NCI-H2107 (cell line): ENCODE measurements at places on chromosomes 2 and 18.

GRCh38 chr2:228735697-228736096 is 535.4 kb downstream of the PID1 start:
- DNase-seq = no peak

- no peak for DNase-seq
Measured at GRCh38 chr2:232393556-232393955, 13.1 kb upstream of the ALPG start.

DNA sequence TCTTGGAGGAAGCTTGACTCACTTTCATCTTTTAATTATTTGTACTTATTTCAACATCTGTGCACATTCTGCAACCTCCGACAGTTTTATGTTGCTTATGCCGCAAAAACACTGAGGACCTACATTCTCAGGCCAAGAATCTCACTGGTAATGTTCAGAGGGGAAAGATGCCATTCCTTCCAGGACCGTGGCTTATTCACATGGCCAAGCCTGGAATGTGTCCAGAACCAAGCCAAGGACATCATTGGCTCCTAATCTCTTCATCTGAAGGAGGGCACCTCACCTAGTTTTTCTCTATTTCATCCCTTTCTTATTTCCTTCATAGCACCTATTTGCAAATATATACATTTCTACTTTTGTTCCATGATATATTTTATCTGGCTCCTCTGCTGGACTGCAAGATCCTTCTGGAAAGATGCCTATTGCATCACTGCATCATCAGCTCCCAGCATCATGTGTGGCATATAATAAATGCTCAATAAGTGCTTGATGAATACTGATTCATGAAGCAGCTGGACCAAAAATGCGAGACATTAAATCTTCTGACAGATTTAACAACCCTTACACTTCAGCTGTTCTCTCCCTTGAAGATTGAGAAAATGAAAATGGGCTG is 377.1 kb downstream of the TNS1 start:
- DNase-seq = no peak

GRCh38 chr18:51107598-51108305 is 77.7 kb downstream of the SMAD4 start:
- no peak for DNase-seq

DNA sequence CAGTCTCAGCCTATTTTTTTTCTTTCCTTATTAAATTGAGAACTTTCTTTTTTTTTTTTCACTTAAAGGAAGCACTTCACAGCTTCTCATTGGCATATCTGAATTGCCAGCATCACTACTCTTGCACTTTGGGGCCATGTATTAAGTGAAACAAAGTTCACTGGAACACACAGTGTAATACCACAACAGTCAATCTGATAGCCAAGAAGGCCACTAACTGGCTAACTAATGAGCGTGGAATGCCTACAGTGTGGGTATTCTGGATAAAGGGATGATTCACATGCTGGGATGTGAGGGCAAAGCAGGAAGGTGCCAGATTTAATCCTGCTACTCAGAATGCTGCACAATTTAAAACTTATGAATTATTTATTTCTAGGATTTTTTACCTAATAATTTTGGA is 11.7 kb upstream of the C18orf63 start:
- DNase-seq = no peak

DNA sequence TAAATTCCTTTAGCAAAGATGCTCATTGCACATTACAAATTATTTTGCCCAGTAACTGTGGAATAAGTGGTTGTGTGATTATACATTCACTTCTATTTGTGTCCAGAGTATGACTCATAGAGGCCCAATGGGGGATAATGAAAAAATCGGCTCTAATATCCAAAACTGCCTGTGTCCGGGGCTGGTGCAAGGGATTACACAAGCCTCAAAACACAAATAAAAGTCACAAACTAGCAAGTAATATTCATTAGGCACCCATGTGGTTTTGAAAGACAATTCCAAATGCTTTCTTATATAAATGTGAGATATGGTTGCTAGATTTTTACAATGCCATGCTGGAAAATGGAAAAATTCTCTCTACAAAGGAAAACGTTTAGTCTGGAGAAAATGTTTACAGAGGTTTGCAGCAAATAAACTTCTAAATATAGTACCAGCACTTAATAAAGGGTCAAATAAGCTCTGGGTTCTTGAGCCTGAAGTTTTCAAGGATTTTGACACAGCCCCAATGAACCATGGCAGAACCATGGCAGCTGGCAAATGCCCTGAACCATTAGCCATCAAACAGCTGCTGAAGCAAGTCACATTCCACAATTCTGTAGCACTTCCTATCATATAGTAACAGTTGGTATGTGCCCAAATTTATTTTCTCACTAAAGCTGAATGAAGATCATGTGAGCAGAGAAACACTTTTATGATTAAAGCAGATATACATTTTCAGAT is 40.5 kb downstream of the IRS1 start:
- no peak for DNase-seq

DNA sequence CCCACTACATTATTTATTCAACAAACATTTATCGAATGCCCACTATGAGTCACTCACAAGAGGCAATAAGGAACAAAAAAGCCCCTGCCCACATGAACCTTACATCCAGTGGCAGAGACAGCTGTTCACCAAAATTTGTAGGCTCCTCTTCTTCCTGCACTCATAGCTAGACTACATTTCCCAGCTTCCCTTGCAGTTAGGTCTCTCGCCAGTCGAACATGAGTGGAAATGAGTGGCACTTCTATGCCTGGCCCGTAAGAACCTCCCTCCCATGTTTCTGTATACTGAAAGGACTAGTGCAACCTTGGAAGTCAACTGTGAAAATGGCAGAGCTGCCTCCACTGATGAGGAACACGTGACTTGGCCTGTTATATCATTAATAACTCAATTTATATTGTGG is 19.4 kb upstream of the NCOA1 start:
- no peak for DNase-seq

GRCh38 chr2:211930331-211930730 is 608.3 kb downstream of the ERBB4 start:
- DNase-seq = no peak

- no peak for DNase-seq
Measured at GRCh38 chr2:204529795-204530463, 15.3 kb upstream of the PARD3B start.

DNA sequence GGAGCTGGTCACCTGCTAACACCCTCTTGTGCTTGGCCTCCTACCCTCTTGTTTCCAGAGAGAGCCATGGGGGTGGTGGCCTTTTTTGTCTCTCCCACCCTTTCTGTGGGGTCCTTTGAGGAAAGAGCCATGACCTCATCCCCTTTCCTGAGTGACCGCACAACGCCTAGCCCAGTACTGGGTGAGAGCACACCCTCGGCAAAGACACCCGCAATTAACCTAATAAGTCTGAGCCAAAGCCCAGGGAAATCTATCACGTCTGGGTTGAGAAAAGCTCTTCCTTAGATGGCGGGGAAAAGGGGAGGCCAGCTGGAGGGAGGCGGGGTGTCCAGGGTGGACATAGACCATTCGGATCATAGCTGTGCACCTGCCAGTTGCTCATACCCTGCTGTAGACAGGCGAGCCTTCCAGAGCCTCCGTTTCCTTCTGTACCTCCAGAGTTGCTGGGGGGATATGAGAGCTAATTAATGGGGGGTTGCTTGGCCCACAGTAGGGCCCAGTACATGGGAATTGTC is 93.7 kb upstream of the MCFD2 start:
- DNase-seq = no peak

DNA sequence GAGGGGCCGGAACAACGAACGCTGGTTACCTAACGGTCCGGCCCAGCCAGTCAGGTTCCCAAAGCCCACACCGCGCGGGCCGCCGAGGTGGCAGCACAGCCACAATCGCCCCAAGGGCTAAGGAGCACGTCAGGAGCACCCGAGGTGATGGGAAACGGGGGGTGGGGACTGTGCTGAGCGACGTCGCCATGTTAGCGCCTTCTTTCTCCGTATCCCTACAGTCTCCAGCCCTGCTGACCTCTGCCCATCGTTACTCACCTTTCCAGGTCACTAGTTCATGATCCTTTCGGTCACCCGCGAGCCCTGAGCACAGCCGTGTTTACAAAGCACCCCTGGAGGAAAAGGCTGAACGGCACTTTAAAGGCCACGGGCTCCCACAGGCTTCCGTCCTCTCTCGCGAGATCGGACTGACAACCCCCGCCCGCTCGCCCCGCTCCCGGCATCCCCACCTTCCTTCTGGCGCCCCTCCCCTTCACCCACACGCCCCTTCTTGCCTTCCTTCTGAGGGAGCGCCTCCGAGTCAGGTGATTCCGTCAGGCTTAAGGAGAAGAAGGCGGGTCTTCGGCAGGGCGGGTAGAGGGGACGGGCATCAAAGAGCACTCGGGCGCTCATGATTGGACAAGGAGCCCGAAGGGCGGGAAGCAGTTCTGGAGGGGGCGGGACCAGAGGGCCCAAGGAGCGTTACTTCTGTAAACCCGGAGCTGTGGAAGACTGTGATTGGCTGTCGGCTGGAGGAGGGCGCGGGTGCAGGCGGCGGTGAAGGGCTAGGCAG is at the start of gene ATF2:
Gene ATF2 (minus strand): TSS at position 412 of the 772 bp plus-strand sequence. CDS start 31,760 bp downstream, outside the sequence.
- DNase-seq = peak; percentile 96

- DNase-seq = no peak
Measured at GRCh38 chr2:238484522-238485452, 58.1 kb downstream of the ASB1 start.

GRCh38 chr2:227147023-227147422 is 17.0 kb downstream of the COL4A4 start:
- DNase-seq = no peak

- no peak for DNase-seq
Measured at GRCh38 chr2:189157456-189157855, 22.1 kb downstream of the COL5A2 start.

DNA sequence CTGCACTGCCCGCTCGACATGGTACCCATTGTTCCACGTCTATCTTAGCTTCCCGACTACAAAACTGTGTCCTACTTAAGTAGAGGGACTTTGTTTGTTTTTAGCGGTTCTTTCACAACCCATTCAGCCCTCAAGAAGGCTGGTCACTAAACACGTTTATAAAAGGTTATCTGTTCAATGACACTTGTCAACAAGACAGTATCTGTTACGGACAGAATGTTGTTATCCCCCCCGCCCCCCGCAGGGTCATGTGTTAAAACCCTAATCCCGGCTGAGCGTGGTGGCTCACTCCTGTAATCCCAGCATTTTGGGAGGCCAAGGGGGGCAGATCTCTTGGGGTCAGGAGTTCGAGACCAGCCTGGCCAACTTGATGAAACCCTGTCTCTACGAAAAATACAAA is 40.4 kb upstream of the CREG2 start:
- no peak for DNase-seq

DNA sequence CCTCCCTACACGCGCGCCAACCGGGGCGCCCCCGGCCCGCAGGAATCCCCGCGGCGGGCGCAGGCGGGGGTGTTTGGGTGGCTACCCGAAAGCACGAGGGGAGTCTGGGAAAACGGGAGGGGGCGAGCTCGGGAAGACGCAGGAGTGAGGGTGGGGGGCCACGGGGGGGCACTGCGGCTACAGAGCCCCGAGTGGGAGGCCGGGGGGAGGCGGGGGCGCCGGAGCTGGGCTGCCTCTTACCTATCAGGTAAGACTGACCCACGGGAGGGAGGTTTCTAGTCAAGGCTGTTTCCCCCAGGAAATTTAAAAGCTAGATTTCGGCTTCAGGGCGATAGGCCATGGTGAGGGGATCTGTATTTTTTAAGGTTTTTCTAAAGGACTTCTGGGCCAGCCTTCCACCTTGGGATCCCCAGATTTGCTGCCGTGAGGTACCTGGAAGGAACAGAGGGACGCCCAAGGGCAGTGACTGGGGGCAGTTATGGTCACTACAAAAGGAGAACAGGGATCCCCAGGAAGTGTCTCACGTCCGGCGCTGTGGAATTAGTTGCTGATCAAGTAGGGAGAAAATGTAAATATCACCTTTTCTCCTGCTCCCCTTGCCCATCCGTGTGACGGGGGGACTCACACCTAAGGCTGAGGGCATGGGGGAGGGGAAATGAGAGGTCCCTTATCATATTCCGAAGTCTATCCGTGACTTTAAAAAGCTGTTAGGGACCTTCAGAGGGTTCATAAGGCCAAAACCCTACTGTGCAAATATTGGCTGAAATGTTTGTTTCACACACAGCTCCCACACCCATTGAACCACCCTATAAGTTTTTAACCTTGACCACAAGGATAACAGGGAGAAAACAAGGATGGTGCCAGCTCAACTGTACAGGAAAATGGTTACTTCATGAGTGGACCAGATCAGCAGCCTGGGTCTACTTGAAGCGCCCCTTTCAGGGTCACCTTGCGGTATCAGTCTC is 638 bp upstream of the IRS1 start:
- DNase-seq = no peak

GRCh38 chr2:50466685-50467084 is 565.2 kb downstream of the NRXN1 start:
- no peak for DNase-seq

DNA sequence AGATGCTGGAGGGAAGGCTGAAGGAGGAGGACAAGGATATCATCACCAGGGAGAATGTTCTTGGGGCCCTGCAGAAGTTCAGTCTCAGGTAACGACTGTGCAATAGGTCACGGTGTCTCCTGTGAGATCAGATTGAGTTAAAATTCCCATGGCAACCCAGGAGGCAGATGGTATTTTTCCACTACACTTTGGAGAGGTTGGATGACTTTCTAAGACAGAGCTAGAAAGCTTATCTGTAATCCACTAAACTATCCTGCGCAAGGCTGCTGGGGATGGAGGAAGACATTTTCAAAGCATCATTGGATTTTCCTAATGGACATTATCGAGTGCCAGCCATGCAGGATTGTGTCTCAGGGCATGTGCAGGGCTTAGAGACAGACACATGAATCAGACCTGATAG is 74.6 kb downstream of the ARMC9 start:
- no peak for DNase-seq

DNA sequence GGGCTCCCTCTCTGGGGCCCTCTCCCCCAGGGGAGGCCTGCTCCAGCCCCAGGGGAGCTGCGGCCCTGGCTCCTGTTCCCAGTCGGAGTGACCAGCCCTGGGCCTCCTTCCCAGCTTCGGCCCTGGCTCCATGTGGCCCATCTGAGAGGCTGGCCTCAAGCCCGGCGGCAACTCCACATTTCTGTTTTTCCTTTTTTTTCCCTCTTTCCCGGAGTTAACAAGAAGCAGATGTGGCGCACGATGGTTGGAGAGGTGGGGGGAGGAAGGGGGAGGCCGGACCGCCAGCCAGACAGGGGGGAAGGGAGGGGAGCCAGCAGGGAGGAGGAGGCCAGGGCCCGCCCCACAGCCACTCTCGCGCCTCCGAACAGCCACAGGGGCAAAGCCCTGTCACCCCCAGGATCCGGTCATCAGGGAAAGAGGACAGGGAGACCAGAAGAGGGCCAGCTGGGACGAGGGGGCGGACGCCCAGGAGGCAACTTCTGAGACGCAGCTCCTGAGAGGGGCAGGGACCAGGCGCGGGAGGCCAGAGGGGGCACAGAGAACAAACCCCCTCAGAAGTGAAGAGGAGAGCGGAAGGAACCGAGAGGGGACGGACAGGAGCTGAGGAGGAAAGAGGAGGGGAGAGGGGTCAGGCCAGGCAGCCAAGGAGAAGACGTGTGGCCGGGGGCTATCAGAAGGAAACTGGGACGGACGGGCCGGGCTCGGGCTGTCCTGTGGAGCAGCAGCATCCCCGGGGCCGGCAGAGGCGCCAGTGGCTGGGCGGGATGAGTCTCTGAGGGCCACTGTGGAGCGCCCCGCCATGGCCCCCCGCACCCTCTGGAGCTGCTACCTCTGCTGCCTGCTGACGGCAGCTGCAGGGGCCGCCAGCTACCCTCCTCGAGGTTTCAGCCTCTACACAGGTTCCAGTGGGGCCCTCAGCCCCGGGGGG is at the start of gene EMILIN1:
Gene EMILIN1 (plus strand): TSS at position 349 of the 928 bp plus-strand sequence. CDS start 451 bp downstream, at position 800.
- DNase-seq = no peak
